SJCRH30 (cell line): ENCODE measurements at places on chromosomes 6 and 20. TPM values are rescaled to one million over a fixed set of nuclear protein-coding genes. Genes with fewer than 3 reads are reported as not detected.

Gene SPEF1
- 0.08 and 0.16 TPM in 2 replicates for total RNA-seq

GRCh38 chr20:36645353-36645752 lies 643 bp downstream of the SLA2 start:
- DNase-seq: no peak

DNA sequence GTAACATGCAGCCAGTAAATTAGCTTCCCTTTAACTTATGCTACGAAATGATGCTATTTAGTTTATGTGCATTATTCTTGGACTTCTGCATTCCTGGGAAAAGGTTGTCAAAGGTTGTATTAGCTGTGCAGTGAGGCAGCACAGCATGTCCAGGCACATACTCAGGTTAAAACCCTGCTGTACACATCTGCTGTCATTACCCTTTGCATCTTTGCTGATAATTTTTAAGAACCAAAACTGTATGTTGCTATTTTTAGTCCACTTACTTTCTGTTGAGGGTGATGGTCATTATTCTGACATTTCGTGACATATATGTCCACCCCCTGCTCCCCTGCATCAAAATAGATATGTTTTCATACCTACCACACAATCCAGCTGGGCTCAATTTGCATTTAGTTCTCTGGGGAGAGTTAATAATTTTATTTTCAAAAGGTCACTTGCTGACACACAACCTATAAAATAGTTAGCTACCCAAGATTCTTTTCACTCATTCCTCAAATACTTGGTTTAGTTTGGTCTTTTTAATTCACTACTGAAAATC lies 142.5 kb upstream of the SPACA1 start:
- DNase-seq: no peak

Gene HLA-DRB1
- total RNA-seq: not detected in 2 replicates

Gene SLC22A1
- total RNA-seq: 0.20 and 0.49 TPM in 2 replicates

DNA sequence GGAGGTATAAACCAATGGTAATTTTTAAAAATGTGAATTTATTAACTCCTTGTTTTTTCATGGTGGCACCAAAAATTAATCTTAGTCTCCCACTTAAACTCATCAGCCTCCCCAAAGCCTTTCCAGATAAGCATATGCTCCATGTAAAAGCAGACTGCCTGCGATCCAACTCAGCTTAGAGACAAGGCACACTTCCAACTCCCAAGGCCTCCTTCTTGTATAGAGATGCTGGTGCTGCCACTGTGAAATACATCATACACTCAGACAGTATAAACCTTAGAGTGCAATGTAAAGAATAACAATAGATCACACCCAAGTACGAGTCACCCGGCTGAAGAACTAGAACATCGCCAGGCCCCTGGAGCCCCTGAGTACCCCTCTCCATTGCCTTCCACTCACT lies 2.0 kb downstream of the ANKRD6 start:
- no peak for DNase-seq

DNA sequence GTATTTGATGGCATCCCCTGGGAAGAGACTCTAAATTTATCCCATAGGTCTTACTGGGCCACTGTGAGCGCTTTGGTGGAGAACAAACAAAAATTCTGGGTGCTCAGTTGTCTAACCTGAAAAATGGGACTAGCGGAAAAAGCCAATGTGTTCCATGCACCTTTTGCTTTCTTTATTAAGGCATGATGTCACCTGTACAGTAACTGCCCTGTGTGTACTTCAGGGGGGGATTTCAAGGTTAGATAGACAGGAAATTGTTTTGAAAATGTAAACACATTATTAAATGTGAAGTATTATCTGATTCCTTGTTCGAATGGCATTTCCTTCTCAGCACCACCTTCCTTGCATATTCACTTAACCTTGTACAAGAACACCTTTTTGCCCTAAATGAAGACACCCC lies 1.2 kb upstream of the EDN1 start:
- DNase-seq: no peak

Gene MOCS1
- total RNA-seq: 7.3 TPM in 2 replicates

Gene MUC21
- not detected in 2 replicates for total RNA-seq

Gene PSMA7
- total RNA-seq: 755 and 774 TPM in 2 replicates

DNA sequence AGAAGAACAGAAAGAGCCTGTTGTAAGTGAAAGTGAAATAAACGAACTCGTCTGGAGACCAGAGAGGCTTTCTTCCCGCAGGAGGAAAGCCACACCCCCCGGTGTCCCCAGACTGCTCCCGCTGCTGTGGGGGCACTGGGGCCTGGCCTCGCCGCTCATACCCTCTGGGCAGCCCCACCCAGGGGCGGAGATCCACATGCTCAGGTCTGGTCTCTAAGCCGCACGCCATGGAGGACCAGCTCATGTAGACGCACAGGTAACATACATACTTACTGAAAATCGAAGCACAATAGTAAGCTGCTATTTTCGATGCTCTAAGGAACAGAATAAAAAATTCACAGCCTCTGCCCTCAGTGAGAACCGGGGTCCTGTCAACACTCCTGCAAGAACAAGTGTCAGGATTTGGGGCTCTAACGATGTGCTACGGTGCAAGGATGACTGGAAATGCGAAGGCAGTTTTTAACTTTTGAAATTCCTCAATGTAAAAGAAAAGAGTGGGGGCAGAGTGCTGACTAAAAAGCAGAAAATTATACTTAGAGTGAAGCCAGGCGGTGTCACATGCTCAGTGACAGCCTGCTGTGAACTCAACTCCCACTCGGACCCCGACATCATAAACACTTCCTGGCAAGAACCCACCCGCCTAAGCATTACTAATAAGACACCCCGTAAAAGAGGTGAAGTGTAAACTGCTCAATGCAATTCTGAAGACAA lies 110.5 kb downstream of the IRF4 start:
- no peak for DNase-seq

DNA sequence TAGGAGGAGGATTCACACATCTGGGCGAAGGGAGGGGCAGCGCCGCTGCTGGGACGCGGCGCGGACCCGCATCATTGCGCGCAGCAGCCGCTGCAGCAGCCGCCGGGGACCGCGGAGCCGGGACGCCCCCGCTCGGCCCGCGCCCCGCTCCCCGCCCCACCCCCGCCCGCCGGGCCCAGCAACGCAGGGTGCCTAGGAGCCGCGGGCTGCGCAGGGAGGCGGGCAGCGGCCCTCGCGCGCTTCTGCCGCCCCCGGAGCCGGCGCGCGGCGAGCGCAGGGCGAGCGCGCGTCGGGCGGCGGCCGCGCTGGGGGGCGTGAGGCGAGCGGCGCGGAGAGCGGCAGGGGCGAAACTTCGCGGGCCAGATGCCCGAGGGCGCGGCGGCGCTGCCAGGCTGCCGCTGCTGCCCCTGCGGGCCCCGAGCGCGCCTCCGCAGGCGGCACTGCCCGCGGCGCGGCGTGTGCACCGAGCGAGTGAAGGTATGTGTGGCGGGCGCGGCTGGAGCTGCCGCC lies at the start of gene NKAIN2:
TSS of gene NKAIN2 (plus strand) at position 362 of the 510 bp plus-strand sequence.
- DNase-seq: no peak

Gene SLC17A9
- 1.1 and 2.1 TPM in 2 replicates for total RNA-seq

Gene EIF2S2
- 122 and 137 TPM in 2 replicates for total RNA-seq

Gene SLC17A3
- total RNA-seq: not detected in 2 replicates

DNA sequence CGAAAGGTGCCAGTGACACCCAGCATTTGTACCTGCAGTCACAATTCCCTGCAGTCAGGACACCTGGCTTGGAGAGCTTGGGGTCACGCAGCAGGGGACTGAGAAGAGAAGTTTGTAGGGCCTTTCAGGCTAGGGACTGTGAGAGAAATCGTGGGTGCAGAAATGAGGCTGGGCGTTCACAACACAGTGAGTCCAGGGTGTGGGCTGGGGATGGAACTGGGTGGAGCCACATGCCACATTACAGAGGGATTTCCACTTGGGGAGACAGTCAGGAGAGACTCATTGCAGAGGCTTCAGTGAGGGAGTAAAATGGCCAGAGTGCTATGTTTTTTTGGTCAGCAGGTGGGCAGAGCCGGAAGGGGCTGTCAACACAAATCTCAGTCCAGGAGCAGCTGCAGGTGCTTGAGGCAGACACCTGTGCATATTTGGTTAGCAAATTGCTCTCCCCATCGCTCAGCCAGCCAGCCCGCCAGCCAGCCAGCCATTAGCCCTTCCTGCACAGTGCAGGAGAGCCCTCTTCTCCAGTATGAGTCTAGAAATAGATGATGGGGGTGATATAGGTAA lies 7.4 kb downstream of the ITPR3 start:
- no peak for DNase-seq

Gene SLC16A10
- total RNA-seq: 29.5 and 31.2 TPM in 2 replicates

Gene APOBEC2
- total RNA-seq: 7.0 and 7.7 TPM in 2 replicates

GRCh38 chr20:25292176-25292891 lies 44.4 kb downstream of the PYGB start:
- DNase-seq: no peak

DNA sequence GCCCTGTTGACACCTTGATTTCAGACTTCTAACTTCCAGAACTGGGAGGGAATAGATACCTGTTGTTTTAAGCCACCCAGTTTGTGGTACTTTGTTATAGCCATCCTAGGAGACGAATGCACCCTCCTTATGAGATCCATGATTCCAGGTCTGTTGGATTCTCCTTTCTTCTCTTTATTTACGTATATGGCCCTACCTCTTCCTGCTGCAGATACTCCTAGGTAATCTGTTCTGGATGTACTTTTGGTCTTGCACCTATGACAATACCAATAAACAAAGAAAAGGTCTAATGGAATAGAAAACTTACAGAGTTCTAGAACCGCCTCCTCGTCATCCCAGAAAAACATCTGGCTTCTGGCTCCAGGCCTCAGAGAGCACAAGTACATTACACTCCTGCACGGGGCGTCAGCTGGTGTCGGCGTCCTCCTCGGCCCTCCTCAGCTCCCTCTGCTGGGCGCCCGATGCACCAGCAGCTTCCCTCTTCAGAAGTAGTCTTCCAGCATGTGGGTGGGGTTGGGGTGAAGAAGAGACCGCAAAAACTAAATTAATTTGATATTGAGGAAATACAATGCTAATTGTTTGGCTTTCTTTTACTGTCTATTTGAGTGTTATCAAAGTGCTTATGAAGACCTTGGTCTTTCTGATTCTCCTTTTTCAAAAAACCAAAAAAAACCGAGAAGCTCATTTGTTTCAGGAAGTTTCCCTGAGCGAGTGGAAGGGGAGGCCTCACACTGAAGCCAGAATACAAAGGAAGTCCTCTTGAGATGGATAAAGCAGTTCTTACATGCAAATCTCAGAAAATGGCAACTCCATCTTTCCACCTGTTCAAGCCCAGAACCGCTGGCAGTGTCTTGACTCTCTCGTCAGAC lies 9.7 kb upstream of the ATXN1 start:
- peak; percentile 54 for DNase-seq

GRCh38 chr6:109690373-109690736 lies 647 bp downstream of the AK9 start:
- peak; percentile 45 for DNase-seq

DNA sequence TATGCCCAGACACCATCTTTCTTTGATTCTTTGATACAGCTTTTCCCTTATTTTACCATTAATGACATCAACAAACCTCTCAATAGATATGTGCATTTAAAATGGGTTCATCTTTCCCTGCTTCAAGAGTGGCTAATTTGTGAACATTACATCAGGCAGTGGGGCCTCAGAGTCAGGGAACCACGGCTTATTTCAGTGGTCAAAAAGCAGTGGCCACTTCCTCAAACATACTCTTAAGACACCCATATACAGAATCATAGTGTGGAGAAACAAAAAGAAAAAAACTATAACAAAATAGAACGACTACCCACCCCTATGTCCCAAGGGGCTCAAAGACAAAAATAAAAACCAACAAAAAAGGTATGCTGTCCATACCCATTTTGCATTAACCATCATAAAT lies 12.9 kb downstream of the SALL4 start:
- no peak for DNase-seq

Gene TOX2
- 7.9 and 10.1 TPM in 2 replicates for total RNA-seq

Gene VGLL2
- total RNA-seq: 5.7 and 7.0 TPM in 2 replicates

- DNase-seq: peak; percentile 9
Measured at GRCh38 chr6:11197175-11197536, 35.3 kb downstream of the NEDD9 start.

DNA sequence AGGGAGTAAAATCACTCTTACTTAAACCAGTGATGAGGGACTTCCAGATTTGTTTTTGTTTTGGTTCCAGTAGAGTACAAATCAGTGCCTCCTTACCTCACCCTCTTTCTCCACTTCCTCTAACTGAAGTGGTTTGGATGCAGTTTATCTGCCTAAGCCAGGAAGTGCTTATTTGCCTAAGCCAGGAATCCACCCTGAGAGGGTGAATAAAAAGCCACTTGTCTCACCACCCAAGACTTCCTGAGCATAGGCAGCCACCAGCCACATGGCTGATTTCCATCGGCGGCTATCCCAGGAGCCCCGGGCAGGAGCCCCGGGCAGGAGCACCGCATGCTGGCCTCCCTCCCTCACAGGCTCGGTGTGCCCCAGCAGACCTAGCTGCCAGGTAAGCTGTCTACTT lies 12.0 kb downstream of the LRP11 start:
- peak; percentile 26 for DNase-seq

GRCh38 chr6:52577022-52577777 lies at the start of gene TRAM2:
Gene TRAM2, minus strand, starts transcription at chr6:52577060. Its CDS starts 145 bp downstream, at chr6:52576915.
- peak; percentile 81 for DNase-seq

Gene GSTA2
- total RNA-seq: not detected in 2 replicates

Gene CLVS2
- not detected in 2 replicates for total RNA-seq

Gene WASF1
- 34.0 and 34.9 TPM in 2 replicates for total RNA-seq

- DNase-seq: peak; percentile 22
Measured at GRCh38 chr6:24761193-24761835, 13.4 kb upstream of the GMNN start.

Gene LINC00237
- total RNA-seq: not detected in 2 replicates

DNA sequence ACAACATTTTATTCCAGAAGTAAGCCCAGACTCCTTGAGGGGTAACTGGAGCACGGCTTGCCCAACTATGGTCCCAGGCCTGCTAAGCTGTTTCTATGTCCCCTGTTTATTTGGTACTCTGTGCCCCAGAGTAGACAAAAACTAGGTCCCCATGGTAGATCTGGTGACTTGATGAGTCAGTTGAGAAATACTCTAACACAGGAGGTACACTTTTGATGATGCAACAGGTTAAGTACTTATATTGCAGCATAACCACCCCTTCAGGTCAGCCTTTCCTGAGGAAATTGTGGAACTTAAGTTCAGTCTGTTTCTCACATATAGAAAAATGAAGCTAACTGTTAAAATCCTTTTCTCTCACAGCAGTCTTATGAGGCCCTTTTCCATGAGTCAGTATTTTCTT lies 19.6 kb downstream of the TTPAL start:
- no peak for DNase-seq
